ENCODE measurements at places on chromosomes 12 and 14. TPM values are rescaled to one million over a fixed set of nuclear protein-coding genes. Genes with fewer than 3 reads are reported as not detected.

DUSP6 gene
- total RNA-seq, result 7.9 TPM

STON2 gene
- 0.91 TPM for total RNA-seq

ACVRL1 gene
- 0.15 TPM for total RNA-seq

ABHD12B gene
- not detected for total RNA-seq

B3GNT4 gene
- total RNA-seq, result 0.80 TPM

CELA1 gene
- total RNA-seq, result not detected

RASSF9 gene
- total RNA-seq, result 0.53 TPM

RD3L gene
- not detected for total RNA-seq

ANO4 gene
- 0.11 TPM for total RNA-seq

CEBPE gene
- not detected for total RNA-seq

CLEC4C gene
- not detected for total RNA-seq

TDRD9 gene
- not detected for total RNA-seq

BEGAIN gene
- 11.8 TPM for total RNA-seq

TAS2R50 gene
- not detected for total RNA-seq

RNASE3 gene
- not detected for total RNA-seq

SLC17A8 gene
- not detected for total RNA-seq
